ENCODE measurements at places on chromosomes 13 and 19.

- DNase-seq = no peak
These were observed 56.2 kb upstream of the AKAP11 start for GRCh38 chr13:42215578-42216421.

DNA sequence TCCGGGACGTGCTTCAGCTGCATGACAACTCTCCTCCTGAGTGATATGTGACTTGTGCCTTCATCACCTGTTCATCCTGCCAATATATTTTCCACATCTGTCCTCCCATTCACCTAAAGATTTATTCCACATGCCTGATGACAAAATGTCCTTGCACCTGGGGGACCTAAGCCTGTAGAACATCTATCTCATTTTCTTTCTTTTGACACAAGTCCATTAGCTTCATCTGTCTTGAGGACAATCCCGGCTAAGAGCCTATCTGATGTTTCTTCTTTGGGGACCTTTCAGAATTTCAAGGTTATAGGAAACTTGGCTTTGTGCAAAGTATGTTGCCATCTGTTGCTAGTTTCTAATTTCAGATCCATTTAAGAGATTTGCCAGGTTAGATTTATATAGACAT is 41.1 kb downstream of the ITGBL1 start:
- no peak for DNase-seq

DNA sequence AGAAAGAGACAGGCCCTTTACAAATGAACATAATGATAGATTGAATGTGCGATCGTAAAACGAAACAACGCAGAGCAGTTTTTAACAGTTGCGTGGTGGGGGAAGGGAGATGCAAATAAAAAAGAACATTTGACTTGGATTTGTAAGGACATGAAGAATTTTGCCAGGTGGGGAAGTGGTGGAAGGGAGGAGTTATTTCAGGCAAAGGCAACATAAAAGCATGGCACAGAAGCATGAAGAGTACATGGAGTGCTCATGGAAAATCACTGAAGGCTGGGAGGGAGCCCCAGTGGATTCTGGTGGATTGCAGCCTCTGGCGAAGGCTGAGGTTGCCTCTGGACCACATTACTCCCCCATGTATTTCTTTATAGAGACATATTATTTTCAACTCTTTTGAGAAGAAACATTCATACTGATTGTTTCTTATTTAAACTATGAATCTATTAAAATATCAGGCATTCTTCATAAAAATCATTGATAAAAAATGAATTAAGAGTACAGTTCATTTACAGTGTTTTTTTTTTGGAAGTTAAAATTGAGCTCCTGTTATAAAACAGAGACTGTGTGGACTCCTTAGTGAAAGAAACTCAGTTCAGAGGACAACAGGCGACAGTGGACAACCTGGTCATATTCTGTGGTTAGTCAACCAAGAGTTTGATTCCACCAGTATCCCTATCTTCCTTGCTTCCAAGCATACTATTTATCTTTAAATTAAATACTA is 57.5 kb downstream of the STARD13 start:
- DNase-seq = no peak

DNA sequence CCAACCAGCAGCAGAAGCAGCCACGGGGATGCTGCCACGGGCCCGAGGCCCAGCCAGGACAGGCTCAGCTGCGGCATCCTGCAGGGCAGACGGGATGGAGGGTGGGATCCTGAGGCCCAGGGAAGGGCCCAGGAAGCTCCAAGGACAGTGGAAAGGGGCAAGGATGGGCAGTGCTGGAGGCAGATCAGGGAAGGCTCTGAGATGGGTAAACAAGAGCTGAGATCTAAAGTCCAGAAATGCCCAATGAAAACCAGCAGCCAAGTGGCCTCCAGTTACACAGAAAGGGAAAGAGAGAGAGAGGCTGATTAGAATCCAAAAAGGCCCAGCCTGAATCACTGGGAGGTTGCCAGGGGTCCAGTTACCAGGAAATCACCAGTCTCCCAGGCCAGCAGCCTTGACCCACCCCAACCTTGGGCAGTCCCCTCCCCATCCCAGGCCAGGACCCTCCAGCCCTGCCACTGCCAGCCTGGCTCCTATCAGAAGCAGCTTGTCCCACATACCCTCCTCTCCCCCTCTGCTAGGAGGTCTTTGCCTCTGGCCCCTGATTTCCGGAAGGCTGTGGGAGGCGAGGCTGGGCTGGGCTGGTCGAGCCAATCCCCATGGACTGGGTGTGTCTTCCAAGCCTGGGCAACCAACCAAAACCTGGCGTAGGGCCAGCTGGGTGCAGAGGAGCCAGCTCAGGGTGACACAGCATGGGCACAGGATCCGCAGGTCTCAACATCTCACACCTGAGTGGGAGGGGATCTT is at the start of gene CYP4F11:
TSS of gene CYP4F11 (minus strand) at position 198 of the 747 bp plus-strand sequence. CDS start at position 77, 121 bp downstream.
- no peak for DNase-seq

- no peak for DNase-seq
These were observed 1.1 kb upstream of the PDE4A start for GRCh38 chr19:10419200-10419645.

- no peak for DNase-seq
These were observed 16.1 kb downstream of the ZSWIM9 start for GRCh38 chr19:48186541-48186991.

GRCh38 chr13:31956980-31957644 is 74.5 kb upstream of the FRY start:
- DNase-seq = no peak

GRCh38 chr13:78299832-78300623 is 303.3 kb downstream of the POU4F1 start:
- no peak for DNase-seq

DNA sequence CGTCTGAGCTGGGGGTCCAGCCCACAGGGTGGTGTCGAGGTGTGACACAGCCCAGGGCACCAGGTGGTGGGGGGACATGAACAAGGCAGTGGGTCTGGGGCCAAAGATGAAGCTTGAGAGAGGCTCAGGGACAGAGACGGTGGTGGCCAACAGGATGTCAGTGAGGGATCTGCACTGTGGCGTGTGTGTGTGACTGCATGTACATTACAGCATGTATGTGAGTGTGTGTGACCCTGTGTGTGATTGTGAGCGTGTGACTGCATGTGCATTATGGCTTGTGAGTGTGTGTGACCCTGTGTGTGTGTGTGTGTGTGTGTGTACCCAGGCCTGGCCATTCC is 1.6 kb downstream of the ADAMTS10 start:
- DNase-seq = no peak

All from omental fat pad (tissue), 4 donors.